Ovary (tissue), 10 donors: ENCODE measurements at places on chromosomes 2 and 18. TPM values are rescaled to one million over a fixed set of nuclear protein-coding genes. Genes with fewer than 3 reads are reported as not detected.
A peak's percentile ranks its signal among the peaks of the same experiment; 100 is the strongest.

- H3K4me3 ChIP-seq, result no peak overlapping the region
- peaks cover 12% of the 10 kb centered on the region for H3K4me1 ChIP-seq
- no peaks in the 10 kb centered on the region for H3K27me3 ChIP-seq
- H3K27ac ChIP-seq, result no peak overlapping the region
Observed at GRCh38 chr18:36176711-36177110, 10.6 kb upstream of the MOCOS start.

The CCNT2 gene
- total RNA-seq, result 26.3 TPM

GRCh38 chr2:287911-288757, at the start of gene ALKAL2:
Gene ALKAL2, minus strand, starts transcription at chr2:288091. Its CDS starts 256 bp downstream, at chr2:287835.
- H3K4me3 ChIP-seq, result peak within 1 kb of the TSS; percentile 62
- no peaks in the 10 kb centered on the region for H3K36me3 ChIP-seq

DNA sequence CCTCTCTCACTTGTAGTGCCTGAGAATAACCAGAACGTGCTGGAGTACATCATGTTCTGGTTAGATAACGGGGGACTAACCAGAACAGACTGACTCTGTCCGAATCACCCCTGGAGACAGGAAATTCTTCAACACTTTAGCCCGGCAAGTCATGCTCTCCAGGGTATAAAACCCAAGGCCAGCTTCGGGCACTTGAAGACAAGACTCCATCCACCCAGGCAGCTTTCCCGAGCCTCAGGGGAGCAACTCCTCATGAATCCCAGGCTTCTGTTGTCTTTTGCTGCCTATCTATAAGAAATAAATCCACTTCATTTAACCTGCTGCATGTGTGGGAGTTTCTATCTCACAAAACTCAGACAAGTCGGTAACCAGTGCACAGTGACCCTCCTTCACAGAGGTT, 99.6 kb downstream of the KCNF1 start:
- no peak for DNase-seq
- H3K27ac ChIP-seq, result no peak overlapping the region
- no peaks in the 10 kb centered on the region for H3K4me1 ChIP-seq
- no peak overlapping the region for H3K4me3 ChIP-seq
- no peaks in the 10 kb centered on the region for H3K27me3 ChIP-seq

The HOXD12 gene
- total RNA-seq, result not detected

GRCh38 chr2:81672516-81672915, 1368.0 kb upstream of the LRRTM1 start:
- no peak overlapping the region for H3K27ac ChIP-seq
- H3K4me1 ChIP-seq, result no peaks in the 10 kb centered on the region
- H3K4me3 ChIP-seq, result no peak overlapping the region
- no peaks in the 10 kb centered on the region for H3K27me3 ChIP-seq
- H3K36me3 ChIP-seq, result no peaks in the 10 kb centered on the region

The AFF3 gene
- total RNA-seq, result 40.8 TPM

DNA sequence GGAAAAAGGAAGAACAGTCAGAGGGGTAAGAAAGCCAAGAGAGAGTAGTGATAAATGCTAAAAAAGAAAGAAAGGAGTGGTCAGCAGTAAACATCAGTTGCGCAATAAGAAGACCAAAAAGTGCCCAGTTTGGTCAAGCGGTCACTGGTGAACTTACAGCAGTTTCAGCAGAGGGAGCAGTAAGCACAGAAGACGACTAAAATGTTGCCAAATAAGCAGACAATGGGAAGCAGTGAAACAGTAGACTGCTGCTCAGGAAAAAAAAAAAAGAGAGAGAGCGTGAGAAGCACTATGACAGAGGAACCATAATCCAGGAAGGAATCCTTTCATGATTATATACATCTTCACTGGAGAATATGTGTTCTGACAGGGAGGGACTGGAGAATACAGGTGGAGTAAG, 45.8 kb downstream of the DNAJC10 start:
- H3K27me3 ChIP-seq, result no peaks in the 10 kb centered on the region
- no peaks in the 10 kb centered on the region for H3K36me3 ChIP-seq
- no peak overlapping the region for H3K27ac ChIP-seq
- H3K4me3 ChIP-seq, result no peak overlapping the region
- DNase-seq, result no peak
- H3K4me1 ChIP-seq, result peaks cover 4% of the 10 kb centered on the region

GRCh38 chr2:42048299-42049220, 739 bp downstream of the PKDCC start:
- H3K27me3 ChIP-seq, result no peaks in the 10 kb centered on the region
- DNase-seq, result peak; percentile 62
- peaks cover 30% of the 10 kb centered on the region for H3K4me1 ChIP-seq
- H3K36me3 ChIP-seq, result no peaks in the 10 kb centered on the region
- H3K4me3 ChIP-seq, result peak overlapping the region; percentile 79

The CARF gene
- 13.8 TPM for total RNA-seq

DNA sequence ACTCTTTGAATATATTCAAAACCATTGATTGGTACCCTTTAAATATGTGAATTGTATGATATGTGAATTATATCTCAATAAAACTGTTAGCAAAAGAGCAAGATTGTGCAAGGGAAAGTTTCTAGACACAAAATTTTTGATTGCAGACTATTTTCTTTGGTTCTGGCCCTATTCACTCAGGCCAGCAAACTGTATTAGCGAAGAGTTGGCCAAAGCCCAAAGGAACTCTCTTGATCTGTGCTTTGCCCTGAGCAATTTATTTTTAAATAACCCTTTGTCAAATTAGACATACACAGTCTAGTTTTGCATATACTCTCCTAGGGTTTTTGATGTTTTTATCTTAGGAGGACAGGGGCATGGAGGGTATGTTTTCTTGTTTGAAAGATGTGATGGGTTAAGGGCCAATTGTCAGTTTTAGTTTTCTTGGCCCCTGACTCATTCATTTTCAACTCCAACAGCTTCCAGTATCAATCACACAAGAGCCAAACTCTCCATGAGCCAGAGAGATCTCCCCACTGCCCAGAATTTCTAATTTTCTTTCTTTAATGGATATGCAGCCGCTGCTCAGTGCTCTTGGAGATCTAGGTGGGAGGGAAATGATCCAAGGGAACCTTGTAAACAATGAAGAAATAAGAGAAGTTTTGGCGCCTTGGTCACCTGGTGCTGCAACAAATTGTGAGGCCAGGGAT, 231.5 kb downstream of the SRBD1 start:
- no peak for DNase-seq
- no peaks in the 10 kb centered on the region for H3K4me1 ChIP-seq
- no peaks in the 10 kb centered on the region for H3K27me3 ChIP-seq
- H3K36me3 ChIP-seq, result no peaks in the 10 kb centered on the region
- H3K4me3 ChIP-seq, result no peak overlapping the region

- peak overlapping the region; percentile 3 for H3K27ac ChIP-seq
- no peak for DNase-seq
- peak overlapping the region; percentile 47 for H3K4me3 ChIP-seq
- H3K27me3 ChIP-seq, result no peaks in the 10 kb centered on the region
- H3K4me1 ChIP-seq, result peaks cover 3% of the 10 kb centered on the region
Observed at GRCh38 chr2:9003366-9003615, 193 bp downstream of the MBOAT2 start.

DNA sequence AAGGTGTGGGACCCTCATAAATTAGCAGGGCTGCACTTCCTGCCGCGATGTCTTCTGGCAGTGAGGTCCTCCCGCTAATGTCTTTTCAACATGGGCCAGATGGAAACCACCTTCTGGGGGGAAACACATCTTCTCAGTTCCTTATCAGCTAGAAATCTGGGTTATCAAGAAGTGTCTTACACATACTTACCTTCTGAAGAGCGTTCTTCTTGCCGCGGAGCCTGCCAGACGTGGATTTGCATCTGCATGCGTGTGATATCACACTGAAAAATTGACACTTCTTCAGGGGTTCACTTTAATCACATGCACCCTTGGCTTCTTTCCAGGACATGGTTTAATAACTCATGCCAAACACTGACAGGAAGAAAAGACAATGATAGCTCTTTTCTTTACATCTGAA, 163.5 kb upstream of the SOX11 start:
- no peaks in the 10 kb centered on the region for H3K4me1 ChIP-seq
- H3K36me3 ChIP-seq, result no peaks in the 10 kb centered on the region
- no peak for DNase-seq
- H3K27me3 ChIP-seq, result no peaks in the 10 kb centered on the region

GRCh38 chr2:191014653-191015020, 666 bp upstream of the STAT1 start:
- no peaks in the 10 kb centered on the region for H3K36me3 ChIP-seq
- no peak for DNase-seq
- peak overlapping the region; percentile 100 for H3K4me3 ChIP-seq
- peaks cover 20% of the 10 kb centered on the region for H3K4me1 ChIP-seq
- H3K27ac ChIP-seq, result peak overlapping the region; percentile 17
- no peaks in the 10 kb centered on the region for H3K27me3 ChIP-seq

DNA sequence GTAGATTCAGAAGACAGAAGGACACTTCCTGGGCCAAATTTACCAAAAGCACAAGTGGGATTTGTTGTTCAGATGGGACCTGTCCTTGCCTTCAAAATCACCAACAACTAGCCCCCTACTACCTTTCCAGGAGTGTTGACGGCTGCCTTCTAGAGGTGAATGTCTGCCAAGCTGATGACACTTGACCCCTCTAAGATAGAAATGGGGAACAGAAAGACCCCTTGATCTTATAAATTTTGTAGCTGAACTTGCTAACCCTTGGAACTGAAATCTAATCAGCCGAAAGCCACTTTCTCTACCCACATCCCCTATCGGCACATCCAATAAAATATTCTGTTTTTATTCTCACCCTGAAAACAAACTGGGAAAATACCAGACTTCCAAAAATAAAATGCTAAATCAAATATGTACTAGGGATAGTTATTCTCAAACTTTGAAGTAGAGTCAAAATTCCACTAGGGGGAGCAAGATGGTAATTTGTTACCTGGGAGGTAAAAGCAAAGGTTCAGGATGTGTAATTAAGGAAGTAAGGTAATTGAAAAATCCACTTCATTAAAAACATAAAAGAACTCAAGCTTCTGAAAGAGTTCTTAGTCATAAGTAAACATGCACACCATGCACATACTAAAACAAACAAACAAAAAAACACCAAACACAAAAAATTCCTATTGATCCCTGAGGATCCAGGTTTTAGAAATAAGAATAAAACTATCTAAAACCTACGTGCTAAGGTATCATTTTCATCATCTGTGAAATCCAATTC, 119.2 kb downstream of the ANKRD44 start:
- H3K36me3 ChIP-seq, result no peaks in the 10 kb centered on the region
- DNase-seq, result no peak
- H3K27ac ChIP-seq, result no peak overlapping the region
- H3K4me3 ChIP-seq, result no peak overlapping the region

DNA sequence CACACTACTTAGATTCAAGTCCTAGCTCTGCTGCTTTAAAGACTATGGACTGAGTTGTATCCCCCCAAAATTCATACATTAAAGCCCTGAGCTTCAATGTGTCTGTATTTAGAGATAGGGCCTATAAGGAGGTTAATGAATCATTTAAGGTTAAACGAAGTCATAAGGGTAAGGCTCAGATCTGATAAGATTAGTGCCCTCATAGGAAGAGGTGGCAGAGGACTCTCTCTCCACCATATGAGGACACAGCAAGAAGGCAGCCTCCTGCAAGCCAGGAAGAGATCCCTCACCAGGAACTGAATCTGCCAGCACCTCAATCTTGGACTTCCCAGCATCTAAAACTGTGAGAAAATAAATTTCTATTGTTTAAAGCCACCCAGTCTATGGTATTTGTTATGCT, 3.1 kb upstream of the CYTIP start:
- H3K27me3 ChIP-seq, result no peaks in the 10 kb centered on the region
- no peak overlapping the region for H3K4me3 ChIP-seq
- no peaks in the 10 kb centered on the region for H3K36me3 ChIP-seq
- H3K4me1 ChIP-seq, result no peaks in the 10 kb centered on the region
- no peak overlapping the region for H3K27ac ChIP-seq
- DNase-seq, result no peak

The NRBP1 gene
- 50.8 TPM for total RNA-seq

DNA sequence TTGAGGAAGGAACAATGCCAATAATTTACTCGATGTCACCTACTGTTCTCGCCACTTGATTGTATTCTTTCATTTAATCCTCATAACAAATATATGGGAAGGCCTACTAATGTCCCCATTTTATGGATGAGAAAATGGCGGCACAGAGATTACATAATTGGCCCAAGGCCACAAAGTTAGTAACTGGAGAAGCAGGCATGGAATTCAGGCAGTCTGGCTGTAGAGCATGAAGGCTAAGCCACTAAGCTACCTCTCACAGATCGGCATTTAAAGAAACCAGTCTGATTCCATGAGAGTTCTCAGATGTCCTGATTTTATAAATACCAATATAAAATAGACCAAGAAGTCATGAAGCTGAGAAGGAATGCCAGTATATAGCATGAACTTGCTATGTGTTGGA, 121.8 kb upstream of the EPAS1 start:
- DNase-seq, result no peak
- no peak overlapping the region for H3K27ac ChIP-seq
- no peaks in the 10 kb centered on the region for H3K36me3 ChIP-seq
- no peak overlapping the region for H3K4me3 ChIP-seq
- no peaks in the 10 kb centered on the region for H3K27me3 ChIP-seq

The UBE2F gene
- total RNA-seq, result 32.5 TPM

The CCDC68 gene
- 62.8 TPM for total RNA-seq

DNA sequence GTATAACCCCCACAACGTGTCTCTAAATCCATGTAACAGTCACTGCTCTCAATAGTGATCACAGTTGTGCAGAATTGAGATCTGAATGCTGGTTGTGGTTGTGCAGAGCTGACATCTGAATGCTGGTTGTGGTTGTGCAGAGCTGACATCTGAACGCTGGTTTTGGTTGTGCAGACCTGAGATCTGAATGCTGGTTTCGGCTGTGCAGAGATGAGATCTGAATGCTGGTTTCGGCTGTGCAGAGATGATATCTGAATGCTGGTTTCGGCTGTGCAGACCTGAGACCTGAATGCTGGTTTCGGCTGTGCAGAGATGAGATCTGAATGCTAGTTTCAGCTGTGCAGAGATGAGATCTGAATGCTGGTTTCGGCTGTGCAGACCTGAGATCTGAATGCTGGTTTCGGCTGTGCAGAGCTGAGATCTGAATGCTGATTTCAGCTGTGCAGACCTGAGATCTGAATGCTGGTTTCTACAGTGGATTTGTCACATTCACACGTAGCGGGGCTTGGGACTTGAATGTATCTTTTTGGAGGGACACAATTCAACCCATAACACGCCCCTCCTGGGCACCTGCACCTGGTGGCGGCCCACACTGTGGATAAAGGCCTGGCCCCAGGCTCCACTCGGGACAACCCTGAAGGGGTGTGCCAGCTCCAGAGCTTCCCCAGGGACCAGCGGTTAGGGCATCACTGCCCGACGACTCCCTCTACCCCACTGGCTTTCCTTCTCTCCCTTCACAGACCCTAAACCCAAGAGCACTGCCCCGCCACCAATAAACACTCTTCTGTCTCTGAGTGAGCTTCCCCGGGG, 51.1 kb upstream of the SLC66A3 start:
- no peak overlapping the region for H3K27ac ChIP-seq
- H3K4me3 ChIP-seq, result no peak overlapping the region
- no peaks in the 10 kb centered on the region for H3K4me1 ChIP-seq

The RPRM gene
- total RNA-seq, result 36.4 TPM

DNA sequence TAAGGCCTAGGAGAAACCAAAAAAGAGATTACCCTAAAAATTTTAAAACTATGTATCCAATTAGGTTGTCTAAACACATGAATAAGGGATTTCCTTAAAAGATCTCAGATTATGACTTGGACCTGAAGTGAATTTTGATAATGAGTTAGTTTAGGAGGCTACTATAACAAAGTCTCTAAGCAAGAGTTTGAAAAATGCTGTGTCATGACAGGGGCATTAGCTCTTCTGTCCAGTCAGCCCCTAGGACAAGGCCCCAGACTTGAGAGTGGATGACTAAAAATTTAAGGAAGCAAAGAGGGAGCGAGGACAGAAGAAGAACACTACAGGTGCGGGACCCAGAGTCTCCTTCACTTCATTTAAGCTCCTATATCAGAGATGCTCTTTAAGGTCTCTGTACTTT, 135.9 kb downstream of the DTNB start:
- DNase-seq, result no peak
- H3K27me3 ChIP-seq, result no peaks in the 10 kb centered on the region
- H3K4me1 ChIP-seq, result peaks cover 3% of the 10 kb centered on the region
- H3K27ac ChIP-seq, result no peak overlapping the region
- H3K36me3 ChIP-seq, result no peaks in the 10 kb centered on the region
